ENCODE measurements at places on chromosomes 12 and 14.
A peak's percentile ranks its signal among the peaks of the same experiment; 100 is the strongest.

- DNase-seq: peak; percentile 7
Observed at GRCh38 chr12:5328669-5329517, 103.0 kb upstream of the NTF3 start.

DNA sequence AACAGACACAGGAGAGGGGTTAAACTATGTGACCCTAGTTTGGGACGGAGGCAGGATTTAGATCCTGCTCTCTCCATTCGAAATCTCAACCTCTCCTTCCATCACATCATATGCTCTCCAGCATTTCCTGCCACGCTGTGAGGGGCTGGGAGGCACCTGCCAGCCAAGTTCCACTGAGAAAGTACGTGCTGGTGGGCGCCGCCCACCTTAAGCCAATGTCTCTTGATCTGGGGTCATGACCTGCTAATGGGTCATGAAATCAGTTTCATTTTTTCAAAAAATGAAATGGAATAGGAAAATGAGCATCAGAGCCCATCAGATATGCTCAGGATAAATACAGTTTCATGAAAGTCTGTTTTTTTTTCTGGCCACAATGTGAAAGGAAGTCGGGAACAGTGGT is 7.2 kb downstream of the MCRS1 start:
- DNase-seq: no peak

DNA sequence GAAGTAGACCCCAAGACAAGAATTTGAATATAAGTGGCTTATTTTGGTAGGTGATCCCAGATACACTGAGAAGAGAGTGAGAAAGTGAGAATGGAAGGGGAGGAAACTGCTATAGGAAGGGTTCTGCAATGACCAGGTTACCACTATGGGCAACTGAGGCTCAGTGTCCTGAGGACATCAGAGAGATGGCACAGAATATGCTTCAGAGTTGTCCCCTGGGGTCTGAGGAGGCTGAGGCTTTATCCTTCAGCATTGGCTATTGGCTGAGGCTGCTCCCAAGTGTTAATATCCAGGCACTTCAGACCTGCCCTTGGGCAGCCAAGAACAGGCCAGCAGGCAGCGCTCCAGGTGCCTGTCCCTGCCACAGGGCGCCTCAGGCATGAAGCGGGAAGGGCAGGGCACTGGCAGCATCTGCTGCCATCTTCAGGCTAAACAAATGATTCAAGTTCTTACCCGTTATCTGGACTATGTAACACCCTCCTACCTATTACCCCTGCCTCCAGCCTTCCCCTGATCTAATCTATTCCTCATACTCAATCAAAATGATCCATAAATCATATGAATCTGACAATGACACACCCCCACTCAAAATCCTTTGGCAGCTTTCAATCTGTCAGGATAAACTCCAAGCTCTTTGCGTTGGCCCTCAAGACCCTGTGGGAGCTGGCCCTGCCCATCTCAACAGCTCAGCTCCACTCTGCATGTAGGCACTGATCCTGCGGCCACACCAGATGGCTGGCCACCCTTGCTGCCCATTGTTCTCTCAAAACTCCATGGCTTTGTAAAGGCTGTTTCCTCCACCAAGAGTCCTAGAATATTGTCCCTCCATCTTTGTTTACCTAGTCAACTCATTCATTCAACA is 42.4 kb downstream of the CKAP4 start:
- DNase-seq: peak; percentile 37

- DNase-seq: no peak
Observed at GRCh38 chr12:123050331-123050831, 69.9 kb downstream of the ARL6IP4 start.

DNA sequence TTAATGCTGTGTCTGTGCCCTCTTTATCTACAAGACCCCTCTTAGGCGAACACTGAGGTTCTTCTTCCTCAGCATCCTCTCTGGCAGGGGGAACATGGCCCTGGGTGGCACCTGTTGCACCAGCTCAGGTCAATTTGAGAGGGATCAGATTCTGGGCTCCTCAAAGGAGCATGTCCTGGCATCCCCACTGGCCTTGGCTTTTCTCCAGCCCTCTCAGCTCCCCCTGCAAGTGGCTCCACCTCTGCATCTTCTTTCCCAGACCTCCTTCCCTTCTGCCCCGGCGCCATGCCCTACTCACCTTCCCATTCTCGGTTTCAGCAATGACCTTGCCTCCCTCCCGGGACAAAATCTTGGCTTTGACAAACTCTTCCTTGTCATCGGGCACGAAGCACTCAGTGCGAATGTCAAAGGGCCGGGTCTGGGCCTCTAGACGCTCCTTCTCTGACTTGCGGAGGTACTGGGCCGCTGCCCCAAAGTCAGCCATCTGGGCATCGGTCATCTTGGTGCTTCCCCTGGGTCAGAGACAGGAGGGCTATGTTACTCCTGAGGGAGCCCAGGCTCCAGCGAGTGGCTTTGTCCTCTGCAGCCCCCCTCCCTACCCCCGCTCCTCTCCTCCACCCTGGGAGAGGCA is 1.2 kb downstream of the MYH6 start:
- DNase-seq: no peak

DNA sequence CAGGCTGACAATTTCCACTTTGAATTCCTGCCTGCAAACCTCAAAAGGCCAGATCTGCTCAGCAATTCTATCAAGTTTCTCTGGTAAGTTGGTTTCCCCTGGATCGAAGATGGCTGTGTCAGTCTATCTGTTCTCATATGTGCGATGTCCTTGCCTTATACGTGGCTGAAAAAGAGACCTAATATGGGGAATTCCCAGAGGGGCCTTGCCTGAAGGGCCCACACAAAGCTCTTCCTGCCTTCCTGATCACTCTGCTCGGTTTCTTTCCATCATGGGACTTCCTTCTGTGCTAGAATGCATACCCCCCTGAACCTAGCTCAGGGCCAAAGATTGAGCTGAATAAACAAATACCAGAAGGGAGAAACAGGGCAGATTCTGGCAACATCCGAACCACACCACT is 13.2 kb downstream of the TCL1B start:
- DNase-seq: no peak

DNA sequence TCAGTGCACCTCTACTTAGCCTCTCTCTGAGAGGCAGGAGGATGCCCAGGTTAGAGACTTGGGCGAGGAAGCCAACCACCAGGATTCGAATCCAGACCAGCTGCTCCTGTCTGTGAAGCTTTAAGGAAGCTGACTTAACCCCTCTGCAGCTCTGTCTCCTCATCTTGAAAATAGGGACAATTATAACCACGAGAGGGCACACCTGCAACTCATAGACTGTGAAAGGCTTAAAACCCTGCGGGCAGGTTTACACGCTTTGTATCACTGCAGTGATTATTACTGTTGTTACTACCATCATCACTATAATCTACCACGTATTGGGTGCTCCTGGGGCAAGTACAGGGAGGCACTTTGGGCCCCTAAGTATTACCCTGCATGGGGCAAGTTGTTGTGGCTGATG is 379.8 kb downstream of the VRK1 start:
- DNase-seq: peak; percentile 74

GRCh38 chr14:48096897-48097296 is 421.5 kb upstream of the MDGA2 start:
- DNase-seq: no peak
